ENCODE measurements at places on chromosomes 7 and 10.

DNA sequence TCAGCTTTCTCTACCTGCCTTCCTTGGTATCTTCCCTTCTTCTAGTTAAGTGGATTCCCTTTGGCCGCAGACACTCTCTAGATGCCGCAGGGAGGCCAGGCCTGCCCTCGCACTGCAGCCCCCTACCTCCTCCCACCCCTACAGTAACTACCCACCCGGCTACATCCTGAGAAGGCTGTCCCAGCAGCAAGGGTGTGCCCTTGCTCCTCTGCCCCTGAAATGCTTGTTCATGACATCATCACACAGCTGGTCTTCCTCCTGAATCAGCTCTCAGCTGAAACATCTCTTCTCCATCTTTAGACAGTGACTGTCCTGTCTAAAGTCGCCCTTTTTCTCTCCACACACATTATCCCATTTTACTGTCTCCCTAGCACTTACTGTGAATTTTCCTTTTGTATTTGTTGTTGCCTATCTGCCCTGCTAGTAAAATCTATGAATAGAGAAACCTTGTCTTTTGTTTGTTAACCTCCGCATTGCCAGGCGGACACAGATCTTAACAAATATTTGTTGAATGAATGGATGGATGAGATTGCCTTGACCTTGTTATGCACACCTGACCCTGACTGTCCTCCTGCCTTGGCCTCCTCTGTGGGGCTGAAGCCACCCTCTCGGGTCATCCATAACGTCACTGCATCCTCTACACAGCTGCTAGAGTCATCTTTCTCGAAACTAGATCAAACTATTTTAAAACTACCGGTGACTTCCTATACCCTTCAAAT lies 108.9 kb upstream of the GATA3 start:
- DNase-seq = no peak

DNA sequence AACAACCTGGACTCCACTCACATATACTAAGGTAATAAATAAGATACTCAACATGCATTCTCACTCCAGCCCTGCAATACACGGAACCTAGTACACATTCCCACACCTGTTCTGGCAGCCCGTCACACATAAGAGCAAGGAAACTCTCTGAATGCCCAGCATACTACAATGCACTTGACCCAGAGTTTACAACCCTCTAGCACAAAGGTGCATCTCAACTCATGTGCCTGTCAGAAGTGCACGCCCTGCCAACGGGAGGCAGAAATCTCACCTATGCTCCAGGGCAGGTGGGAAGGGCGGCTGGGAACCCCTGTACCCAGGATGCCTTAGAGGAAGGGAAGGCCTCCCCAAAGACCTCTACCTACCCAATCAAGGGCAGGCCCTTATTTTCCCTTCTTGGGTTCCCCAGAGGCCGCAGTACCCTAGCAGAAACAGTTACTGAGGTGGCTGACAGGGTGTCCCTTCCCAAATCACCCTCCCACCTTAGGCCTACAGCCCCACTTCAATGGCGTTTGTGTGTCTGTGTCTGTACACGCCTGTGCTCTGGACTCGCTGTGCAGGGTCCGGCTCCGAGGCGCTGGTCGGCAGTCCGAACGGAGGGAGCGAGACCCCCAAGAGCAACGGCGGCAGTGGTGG lies 2.0 kb downstream of the EVX1 start:
- DNase-seq = no peak

DNA sequence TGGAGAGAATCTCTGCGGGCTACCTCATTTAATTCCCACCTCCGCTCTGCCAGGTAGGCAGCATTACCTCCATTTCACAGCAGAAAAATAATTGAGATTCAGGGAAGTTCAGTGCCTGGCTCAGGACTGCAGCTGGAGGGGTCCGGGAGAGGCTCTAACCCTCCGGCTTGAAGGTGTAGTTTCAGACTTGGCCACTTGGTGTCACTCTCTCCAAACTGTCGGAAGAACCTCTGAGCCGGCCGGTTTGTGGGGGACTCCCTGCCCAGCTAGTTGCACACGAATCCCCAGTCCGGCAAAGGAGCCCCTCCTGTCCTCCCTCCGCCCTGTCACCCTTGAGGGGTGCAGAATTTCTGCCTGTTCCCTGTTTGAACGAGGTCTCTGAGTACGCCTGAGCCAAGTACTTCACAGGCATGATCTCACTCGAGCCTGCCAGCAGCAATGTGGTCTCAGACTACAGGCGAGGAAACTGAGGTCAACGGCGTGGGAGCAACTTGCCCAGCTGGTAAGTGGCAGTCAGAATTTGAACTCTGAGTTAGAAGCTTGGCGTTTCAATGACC lies 144.7 kb upstream of the ZNF716 start:
- DNase-seq = no peak

DNA sequence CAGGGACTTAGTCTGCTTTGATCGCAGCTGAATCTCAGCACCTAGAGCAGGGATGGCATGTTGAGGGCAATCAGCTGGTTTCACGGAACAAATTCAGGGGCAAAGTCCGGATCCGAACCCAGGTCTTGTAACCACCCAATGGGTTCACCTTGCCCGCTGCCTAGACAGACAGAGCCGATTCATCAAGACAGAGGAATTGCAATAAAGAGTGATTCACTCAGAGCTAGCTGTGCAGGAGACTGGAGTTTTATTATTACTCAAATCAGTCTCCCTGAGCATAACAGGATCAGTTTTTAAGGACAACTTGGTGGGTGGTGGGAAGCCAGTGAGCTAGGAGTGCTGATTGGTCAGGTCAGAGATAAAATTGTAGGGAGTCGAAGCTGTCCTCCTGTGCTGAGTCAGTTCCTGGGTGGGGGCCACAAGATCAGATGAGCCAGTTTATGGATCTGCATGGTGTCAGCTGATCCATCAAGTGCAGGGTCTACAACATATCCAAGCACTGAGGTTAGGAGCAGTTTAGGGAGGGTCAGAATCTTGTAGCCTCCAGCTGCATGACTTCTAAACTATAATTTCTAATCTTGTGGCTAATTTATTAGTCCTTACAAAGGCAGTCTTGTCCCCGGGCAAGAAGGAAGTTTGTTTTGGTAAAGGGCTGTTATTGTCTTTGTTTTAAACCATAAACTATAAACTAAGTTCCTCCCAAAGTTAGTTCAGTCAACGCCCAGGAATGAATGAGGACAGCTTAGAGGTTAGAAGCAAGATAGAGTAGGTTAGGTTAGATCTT lies 43.5 kb upstream of the CHST3 start:
- no peak for DNase-seq

GRCh38 chr10:6200734-6201515 lies 1.8 kb upstream of the PFKFB3 start:
- DNase-seq = no peak

DNA sequence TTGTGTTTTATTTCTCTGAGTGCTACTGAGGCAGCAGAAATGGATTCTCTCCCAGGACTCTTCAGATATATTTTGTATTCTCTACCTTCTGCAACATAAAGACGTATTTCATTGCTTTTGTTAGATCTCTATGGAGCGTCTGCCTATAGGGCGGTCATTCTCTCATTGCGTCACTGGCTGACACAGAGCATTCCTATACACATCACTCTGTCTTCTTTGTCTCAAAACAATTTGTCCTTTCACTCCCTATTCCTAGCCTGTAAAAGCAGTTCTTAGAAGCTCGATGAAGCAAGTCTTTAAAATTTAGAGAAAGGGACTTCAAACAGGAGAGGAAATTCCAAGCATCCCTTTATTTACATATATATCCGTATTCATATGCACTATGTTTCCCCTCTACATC lies 120.6 kb downstream of the CPED1 start:
- no peak for DNase-seq

DNA sequence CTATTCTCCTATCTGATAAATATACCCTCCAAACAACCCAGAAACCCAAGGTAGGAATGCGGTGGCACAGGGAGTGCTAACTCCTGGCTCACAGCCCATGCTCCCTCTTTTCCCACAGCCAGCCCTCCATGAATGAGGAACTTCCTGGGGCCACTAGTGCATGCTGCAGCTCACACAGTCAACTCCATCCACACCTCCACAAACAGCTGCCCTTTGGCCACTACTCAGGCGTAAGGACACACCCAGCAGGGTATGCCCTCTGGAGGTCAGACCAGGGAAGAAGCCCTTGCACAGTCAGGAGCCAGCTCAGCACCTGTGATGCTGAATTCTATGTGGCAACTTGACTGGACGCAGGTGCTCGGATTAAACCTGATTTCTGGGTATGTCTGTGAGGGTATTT lies 85.2 kb upstream of the PIK3CG start:
- DNase-seq = no peak

- DNase-seq = no peak
Measured at GRCh38 chr7:116505823-116506222, 6.3 kb downstream of the CAV2 start.

GRCh38 chr10:69389827-69390490 lies 26.8 kb downstream of the TACR2 start:
- peak; percentile 54 for DNase-seq
